ENCODE measurements at places on chromosomes 1 and 21.

DNA sequence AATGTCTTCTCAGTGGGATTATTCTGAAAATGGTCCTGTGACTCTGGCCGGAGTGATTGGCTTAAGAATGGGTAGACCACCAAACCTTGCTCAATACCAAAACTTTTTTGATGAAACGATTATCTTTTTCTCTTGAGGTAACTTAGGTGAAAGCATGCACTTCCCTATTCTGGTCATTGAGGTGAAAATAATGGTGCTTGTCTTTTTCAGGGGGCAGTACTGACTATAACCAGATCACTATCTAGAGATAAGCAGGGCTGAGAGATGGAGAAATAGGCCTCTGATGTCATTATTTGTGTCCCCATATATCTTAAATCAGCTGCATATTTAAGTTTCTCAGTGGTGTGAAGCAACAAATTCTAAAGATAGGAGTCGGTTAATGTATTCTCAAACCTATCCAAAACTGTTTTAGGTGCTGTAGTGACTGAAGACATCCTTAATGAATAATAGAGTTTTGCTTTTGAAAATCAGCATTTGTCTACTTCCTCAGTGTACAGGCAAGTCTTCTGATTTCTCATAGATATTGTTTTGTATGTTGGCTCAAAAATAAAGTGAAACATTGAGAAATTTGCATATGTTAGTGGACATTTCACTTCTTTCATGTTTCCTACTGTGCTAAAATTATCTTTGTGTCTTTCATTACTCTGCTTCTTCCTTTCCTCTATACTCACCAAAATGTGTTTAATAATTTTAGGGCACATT is 735.3 kb upstream of the ADGRL4 start:
- no peak for DNase-seq

- DNase-seq, result peak; percentile 28
Measured at GRCh38 chr1:246534114-246534513, 27.0 kb upstream of the SMYD3 start.

- no peak for DNase-seq
Measured at GRCh38 chr1:80375109-80375508, 1368.6 kb upstream of the ADGRL4 start.

- DNase-seq, result no peak
Measured at GRCh38 chr1:175273376-175274031, 80.9 kb upstream of the KIAA0040 start.

- no peak for DNase-seq
Measured at GRCh38 chr1:3029991-3030662, 8.9 kb downstream of the ACTRT2 start.

- DNase-seq, result no peak
Measured at GRCh38 chr1:30730346-30731108, 7.1 kb upstream of the MATN1 start.

- no peak for DNase-seq
Measured at GRCh38 chr1:117814856-117815797, 114.3 kb downstream of the GDAP2 start.

- no peak for DNase-seq
Measured at GRCh38 chr1:200642481-200642880, 21.9 kb upstream of the KIF14 start.

GRCh38 chr1:229470406-229471043 is 36.6 kb upstream of the ACTA1 start:
- DNase-seq, result no peak

DNA sequence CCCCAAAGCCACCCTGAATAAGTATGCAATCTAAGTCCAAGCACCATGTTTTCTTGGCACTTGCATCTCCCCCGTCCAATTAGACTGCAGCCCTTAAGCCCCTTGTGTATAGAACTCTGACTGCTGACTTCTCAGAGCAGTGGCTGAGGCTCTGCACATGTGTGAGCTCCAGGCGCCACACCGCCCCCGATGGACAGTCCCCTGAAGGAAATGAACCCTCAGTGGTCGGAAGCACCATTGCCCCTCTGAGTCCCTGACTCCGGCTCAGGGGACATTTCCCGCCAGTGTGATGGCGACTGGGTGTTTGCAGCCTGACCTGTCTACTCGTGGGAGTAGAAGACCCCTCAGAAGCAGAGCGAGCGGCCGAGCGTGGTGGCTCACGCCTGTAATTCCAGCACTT is 37.2 kb upstream of the SCCPDH start:
- DNase-seq, result no peak

- no peak for DNase-seq
Measured at GRCh38 chr1:163399001-163399400, 77.2 kb downstream of the NUF2 start.

- DNase-seq, result peak; percentile 26
Measured at GRCh38 chr1:224521904-224522734, 87.5 kb upstream of the WDR26 start.

- peak; percentile 93 for DNase-seq
Measured at GRCh38 chr1:3746830-3747521, 5.3 kb upstream of the CCDC27 start.

DNA sequence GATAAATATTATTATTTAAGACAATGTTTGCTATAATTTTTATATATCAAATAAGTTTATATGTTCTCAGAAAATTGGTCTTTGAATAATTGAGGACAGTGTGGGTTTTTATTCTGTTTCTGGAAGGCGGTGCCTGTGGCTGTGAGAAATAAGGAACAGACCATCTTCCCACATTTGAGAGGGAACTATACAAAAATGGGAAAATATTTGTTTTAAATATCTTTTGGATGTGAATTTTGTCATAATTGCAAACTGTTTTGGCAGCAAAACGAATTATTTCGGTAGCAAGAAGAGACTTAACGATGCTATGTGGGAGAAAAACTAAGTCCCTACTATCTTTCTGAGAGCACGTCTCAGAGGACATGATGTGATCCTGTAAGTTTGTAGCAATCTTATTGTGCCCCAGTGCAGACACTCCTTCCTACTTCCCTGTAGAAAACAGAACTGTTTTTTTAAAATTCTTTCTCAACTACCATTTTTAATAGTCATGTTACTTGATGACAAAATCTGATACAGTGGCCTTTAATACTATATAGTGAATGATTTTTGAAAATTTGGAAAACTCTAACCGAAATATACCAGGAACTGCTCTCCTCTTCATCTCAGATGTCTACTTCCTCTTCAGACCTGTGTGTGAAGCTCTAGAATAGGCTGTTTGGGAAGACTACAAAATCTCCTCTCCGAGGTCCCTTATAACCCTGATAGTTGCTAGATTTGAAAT is 25.4 kb downstream of the PTPRC start:
- DNase-seq, result no peak

GRCh38 chr1:69524015-69524414 is 43.7 kb upstream of the LRRC7 start:
- DNase-seq, result no peak

- DNase-seq, result no peak
Measured at GRCh38 chr21:27380303-27380702, 413.4 kb upstream of the ADAMTS5 start.

DNA sequence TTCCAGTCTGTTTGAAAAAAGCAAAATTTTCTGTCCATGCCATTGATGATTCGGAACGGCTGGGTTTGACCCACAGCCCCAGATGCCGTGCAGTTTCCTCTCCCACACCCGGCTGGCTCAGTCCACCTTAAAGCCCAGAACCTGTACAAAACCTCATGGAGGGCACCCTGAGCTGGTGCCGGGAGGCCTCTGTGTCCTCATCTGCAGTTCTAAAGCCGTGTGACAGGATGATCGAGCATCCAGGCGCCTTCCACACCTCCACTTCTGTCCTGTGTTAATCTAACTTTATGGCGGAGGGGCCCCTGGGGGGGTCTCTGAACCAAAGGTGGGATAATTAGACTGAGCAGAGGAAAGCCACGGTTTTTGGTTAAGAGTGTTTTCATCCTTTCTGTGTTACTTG is 49.6 kb downstream of the SLC37A1 start:
- DNase-seq, result no peak

- DNase-seq, result peak; percentile 70
Measured at GRCh38 chr1:82225421-82226185, 424.9 kb downstream of the ADGRL2 start.

GRCh38 chr1:2639203-2639602 is 6.4 kb upstream of the MMEL1 start:
- DNase-seq, result no peak

DNA sequence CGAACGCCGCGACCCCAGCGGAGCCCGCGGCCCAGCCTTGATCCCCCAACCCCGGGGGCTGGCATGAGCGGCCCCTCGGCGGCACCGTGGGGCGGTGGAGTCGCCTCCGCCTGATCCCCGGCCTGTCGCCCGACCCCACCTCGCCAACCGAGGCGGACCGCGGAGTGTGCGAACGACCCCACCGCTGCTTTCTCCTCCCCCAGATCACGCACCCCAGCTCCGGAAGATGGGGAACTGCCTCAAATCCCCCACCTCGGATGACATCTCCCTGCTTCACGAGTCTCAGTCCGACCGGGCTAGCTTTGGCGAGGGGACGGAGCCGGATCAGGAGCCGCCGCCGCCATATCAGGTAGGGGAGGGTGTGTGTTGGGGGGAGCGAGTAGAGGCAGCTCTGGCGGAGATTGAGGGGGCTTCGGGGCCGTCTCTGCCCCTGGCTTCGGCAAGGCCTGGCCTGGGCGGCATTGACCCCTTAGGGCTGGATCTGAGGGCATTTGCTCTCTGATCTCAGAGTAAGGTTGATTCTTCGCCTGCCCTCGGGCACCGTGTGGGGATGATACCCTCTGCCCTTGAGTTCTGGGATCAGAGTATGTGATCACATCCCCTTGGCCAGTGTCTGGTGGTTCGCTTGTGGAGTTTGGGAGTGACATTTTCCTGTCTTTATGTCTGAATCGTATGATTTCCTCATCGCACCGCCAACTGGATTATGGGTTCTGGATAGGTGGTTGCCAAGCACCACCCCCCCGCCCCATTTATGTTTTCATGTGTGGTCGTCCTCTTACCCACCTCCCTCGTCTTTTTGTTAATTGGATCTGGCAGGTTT is 668 bp downstream of the RNF11 start:
- DNase-seq, result peak; percentile 86

DNA sequence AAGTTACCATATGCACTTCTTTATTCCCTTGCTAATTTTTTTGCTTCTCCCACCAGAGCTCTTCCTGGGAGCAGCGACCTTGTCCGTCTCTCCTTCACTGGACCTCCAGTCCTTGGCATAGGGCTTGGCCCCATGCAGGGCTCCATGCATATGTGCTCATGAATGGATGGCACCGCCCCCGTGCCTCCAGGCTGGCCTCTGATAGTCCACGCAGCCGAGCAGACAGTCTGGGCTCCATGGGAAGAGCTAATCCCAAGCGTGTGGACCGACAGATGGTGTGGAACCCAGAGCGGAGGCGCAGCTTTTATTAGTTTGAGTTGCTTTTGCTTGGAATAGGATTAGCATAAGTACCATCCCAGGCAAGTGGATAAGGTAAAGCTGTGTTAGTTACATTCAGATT is 41.8 kb downstream of the CDCP2 start:
- no peak for DNase-seq

- no peak for DNase-seq
Measured at GRCh38 chr21:37742115-37742514, 174.1 kb downstream of the KCNJ6 start.

GRCh38 chr1:176786274-176786673 is 323.3 kb downstream of the PAPPA2 start:
- DNase-seq, result no peak

DNA sequence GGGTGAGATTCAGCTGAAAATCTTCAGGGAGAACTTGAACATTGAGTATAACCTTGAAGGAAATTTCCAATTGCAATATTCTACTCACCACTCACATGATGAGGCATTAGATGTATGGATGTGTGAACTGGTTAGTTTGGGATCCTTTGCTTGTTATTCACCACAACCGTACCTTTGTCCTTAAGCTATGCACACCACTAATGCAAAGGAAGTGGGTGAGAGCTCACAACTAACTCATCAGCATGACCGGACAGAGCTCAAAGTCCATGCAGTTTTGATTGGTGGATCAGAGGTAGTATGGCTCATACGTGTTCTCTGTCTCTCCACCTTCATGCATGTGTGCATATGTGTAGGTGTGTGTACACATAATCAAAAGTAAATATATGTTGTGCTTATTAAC is 43.5 kb upstream of the MROH9 start:
- DNase-seq, result no peak

GRCh38 chr1:201404722-201405483 is 5.8 kb upstream of the LAD1 start:
- DNase-seq, result no peak

- no peak for DNase-seq
Measured at GRCh38 chr1:65434255-65434654, 13.8 kb downstream of the LEPR start.

DNA sequence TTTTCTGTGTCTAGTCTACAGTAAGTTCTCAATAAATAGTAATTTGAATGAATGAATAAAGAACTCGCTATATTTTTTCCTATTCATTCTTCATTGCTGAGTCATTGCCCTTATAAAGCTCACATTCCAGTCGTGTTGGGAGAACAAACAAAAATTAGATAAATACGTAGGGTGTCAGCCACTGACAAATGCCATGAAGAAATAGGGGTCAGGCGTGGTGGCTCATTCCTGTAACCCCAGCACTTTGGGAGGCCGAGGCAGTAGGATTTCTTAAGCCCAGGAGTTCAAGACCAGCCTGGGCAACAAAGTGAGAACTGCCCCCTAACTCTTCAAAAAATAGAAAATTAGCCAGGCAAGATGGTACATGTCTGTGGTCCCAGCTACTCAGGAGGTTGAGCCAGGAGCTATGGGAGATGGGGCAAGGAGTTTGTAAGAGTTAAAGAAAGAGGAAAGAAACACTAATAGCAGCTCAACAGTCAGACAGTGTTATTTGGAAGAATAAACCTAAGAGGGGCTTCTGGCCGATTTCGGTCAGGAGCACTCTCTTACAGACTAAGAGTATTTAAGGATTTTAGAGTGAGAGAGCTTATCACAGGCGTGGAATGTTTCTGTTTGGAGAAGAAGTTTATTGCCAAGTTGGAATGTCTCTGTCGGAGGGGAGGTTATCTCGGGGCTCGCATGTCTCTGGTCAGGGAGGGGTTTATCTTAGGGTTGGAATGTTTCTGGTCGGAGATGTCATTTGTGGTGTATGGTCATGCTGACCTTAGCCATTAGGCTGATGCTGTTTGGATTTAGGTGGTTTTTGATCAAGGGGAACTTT is 1.8 kb upstream of the CHML start:
- DNase-seq, result peak; percentile 45

GRCh38 chr1:231612393-231613089 is 14.0 kb upstream of the DISC1 start:
- DNase-seq, result no peak

- DNase-seq, result no peak
Measured at GRCh38 chr1:161157867-161158266, 1.4 kb upstream of the USP21 start.

DNA sequence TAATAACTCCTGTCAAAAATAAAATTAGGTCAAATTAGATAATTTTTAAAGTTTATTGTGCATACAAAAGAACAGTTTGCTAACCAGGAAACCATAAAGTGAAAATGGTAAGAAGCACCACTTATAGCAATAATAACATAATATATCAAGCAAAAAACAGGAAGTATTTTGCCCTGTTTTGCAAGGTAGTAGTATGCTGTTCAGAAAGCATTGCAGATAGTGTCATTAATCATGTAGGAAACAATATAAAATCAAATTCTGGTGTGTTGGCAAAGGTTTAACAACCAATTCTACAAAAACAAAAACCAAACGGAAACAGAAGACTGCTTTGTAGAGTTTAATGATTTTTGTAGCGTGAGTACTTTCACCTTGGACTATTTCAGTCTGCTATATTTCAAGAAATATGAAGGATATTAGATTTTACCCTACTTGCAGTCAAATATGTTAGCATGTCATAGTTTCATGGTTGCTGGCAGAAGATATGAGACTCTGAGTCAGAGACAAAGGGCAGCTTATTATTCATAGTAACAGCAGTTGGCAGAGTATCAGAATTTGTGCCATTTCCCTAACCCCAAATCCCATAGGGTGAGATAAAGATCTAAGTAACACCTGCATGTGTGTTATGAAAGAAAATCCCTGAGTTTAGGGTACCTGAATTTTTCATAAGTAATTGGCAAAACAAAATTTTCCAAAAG is 729.0 kb upstream of the BRINP3 start:
- no peak for DNase-seq
